Fibroblast of villous mesenchyme (primary cell): ENCODE measurements at places on chromosomes 12 and 14. TPM values are rescaled to one million over a fixed set of nuclear protein-coding genes. Genes with fewer than 3 reads are reported as not detected.
A peak's percentile ranks its signal among the peaks of the same experiment; 100 is the strongest.

- DNase-seq: peak; percentile 60
These were observed 142.4 kb downstream of the ZFP36L1 start for GRCh38 chr14:68650404-68650994.

MGP gene
- 3.5 and 10.6 TPM in 2 replicates for total RNA-seq

PTMS gene
- total RNA-seq: 150 and 167 TPM in 2 replicates

DNA sequence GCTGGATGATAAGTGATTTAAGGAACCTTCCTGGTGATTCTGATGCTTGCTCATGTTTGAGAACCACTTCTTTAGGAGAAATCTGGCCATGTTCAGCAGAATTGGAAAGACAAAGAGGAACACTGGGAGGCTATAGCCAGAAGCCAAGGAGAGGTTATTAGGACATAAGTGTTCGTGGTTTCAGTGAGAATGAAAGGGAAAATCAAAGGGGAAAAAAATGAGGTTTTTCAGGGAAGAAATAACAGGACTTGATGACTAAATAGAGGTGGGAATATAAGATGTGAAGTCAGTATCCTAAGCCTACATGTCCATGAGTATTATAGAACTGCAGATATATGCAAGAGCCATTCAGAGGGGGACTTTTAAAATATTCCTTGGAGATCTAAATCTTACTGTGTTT, 95.6 kb downstream of the DAAM1 start:
- no peak for DNase-seq

IQSEC3 gene
- under 0.01 TPM in 2 replicates for total RNA-seq

RNF31 gene
- 37.4 and 38.0 TPM in 2 replicates for total RNA-seq

- no peak for DNase-seq
These were observed 1037.1 kb downstream of the GALC start for GRCh38 chr14:86955771-86956354.

NOVA1 gene
- total RNA-seq: 1.9 and 6.9 TPM in 2 replicates

GRCh38 chr12:103024650-103025049, 67.2 kb downstream of the ASCL1 start:
- no peak for DNase-seq

TMEM121 gene
- 2.9 and 5.2 TPM in 2 replicates for total RNA-seq

DNA sequence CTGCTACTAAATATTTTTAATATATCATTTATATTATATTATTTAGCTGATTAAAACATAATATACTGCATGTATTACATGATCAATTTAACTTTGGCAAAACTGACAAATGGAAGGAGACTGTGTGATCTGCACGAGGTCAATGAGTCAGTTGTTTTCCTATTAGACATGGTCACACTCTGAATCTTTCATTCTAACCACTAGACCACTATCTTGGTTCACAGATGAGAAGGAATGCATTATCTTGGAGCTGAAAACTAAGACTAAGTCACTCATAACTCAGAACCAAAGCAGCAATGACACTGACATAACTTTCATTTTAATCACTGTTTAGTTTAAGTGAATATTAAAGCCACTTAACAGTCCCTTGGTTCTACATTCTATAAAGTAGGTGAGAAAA, 37.4 kb downstream of the GNPTAB start:
- DNase-seq: peak; percentile 53

DNA sequence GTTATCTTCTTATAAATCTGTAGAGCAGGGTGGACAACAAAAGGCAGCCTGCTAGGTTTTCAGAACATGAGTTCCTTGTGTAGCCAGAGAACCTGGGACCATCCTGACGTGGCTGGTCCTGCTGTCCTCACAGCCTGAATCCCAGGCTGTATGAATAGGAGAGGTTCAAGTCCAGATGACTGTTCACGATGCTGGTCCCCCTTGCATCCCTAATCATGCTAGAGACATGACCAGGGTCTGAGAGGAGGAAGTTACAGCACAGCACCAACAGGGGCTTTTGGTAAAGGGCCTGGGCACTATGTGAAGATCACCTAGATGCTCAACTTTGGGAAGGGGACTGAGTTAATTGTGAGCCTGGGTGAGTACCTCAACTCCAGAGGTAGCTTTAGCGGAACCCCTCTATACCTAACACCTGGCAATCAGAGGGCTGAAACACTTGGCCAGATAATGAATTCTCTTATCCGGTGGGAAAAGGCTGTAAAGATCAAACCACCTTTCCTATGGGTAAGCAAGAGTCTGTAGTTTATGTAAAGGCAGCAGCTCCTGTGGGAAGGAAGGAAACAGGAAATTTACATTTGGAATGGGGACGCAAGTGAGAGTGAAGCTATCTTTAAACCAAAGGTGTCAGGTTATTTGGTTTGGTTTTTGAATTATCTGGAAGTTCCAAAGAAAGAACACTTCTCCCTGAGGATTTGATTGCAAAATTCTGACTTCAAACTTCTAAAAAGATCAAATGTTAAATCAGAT, 112.8 kb downstream of the DAD1 start:
- no peak for DNase-seq

DNA sequence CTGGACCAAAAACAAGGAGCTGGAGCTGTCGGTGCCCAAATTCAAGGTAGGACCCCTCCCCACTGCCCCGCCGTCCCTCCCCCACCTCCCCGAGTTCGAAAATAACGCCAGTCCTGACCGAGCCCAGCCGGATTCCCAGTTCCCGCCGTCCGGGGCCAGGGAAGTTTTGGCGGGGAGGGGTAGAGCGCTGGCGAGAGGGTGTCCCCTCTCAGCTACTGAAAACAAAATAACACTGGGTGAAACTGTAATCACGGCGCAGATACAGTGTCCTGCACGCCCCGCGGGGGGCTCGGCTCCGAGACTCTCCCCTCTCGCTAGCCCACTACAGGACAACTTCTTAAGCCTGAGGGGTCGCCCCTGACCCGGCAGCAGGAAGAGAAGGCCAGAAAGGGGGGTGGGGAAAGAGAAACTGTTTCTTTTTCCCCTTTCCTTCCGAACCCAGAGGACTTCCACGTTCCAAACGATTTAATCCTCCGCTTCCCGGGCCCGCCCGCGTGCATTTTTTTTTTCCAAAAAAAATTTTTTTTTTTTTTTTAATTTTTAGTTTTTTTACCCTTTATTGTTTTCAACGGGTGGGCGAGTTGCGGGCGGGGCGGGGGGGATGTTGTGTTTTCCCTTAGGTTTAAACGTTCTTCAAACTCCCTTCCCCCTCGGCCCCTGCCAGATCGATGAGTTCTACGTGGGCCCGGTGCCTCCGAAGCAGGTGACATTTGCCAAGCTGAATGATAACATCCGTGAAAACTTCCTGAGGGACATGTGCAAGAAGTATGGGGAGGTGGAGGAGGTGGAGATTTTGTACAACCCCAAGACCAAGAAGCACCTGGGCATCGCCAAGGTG, 1.6 kb downstream of the SETD1B start:
- DNase-seq: peak; percentile 50

DNA sequence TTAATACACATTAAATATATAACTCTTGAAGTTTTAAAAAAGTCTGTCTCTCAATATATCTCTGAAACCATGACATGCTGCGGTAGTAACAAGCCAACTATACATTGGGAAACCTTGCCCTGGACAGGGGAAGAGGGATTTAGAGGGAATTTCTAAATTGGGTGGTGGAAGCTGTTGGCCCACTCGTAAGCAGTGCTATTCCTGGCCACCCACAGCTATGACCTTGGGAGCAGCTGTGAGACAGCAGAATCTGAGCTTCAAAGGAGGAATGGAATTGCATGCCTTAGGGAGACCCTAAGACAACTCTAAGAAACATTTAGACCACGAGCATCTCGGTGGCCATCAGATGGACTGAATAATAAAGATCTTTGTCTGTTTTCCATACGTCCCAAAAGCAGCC, 15.8 kb upstream of the GCH1 start:
- DNase-seq: no peak

DNA sequence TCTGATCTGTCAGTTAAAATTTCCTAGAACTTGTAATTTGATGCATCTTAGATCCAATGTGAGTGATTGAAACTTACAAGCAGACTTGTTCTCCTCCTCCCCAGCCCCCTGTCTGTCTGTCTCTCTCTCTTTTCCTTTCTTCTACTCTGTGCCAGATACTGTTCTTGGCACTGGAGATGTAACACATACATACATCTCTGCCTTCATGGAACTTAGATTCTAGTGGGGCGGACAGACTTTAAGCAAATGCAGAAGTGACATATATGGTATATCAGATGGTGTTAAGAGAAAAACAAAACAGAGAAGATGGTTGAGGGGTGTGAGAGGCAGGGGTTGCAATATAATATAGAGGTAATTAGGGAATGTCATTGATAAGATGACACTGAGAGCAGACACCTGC, 6.6 kb downstream of the CHST11 start:
- DNase-seq: no peak

- DNase-seq: no peak
These were observed 8.5 kb upstream of the KRT5 start for GRCh38 chr12:52528641-52529143.

DNA sequence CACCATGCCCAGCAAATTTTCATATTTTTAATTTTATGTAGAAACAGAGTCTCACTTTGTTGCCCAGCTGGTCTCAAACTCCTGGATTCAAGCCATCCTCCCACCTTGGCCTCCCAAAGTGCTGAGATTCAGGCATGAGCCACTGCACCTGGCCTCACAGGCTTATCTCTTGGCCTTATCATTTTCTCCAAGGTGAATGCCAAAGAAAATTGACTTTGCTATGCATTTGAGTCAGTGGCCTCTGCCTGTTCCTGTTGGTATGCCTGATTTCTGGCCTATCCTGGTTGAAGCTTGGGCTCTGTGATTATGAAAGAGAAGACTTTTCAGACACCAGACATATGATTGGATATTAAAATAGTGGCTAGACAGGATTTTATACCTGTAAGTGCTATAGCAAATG, 34.2 kb downstream of the MANSC1 start:
- no peak for DNase-seq

- no peak for DNase-seq
These were observed 278.0 kb upstream of the MIS18BP1 start for GRCh38 chr14:45531022-45531421.

MSRB3 gene
- 89.2 and 111 TPM in 2 replicates for total RNA-seq

- DNase-seq: no peak
These were observed 6.1 kb downstream of the RHOF start for GRCh38 chr12:121787063-121788025.

DNA sequence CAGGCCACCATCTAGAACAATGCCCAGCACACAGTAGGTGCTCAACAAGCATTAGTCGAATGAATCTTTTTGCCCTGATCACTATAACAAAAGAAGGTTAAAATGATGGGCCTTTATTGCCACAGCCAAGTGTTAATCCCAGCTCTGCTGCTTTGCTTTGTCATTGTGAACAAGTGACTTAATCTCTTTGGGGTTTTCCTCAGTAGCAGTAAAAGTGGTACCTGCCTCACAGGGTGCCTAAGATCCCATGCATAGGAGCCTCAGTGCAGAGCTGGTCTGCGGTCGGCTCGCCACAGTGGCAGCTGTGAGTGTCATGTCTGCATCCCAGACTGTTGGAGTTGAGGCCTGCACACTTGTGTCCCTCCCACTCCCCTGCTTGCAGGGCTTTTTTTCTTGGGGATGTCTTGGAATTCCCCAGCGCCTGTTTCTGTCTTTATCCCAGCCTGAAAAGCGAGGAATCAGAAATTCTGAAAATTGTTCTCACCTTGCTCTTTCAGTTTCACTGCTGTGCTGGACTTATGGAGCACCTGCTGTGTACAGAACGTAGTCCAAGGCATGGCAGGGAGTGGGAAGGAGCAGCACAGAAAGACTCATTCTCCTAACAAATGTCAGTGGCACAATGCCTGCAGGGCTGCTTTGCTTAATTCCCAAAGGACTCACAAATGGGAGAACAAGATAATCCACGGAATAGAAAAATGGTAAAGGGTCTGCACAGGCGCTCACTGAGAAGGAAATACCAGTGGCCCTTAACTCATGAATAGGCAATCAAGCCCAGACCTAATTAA, 90.8 kb downstream of the EML1 start:
- DNase-seq: no peak

DNA sequence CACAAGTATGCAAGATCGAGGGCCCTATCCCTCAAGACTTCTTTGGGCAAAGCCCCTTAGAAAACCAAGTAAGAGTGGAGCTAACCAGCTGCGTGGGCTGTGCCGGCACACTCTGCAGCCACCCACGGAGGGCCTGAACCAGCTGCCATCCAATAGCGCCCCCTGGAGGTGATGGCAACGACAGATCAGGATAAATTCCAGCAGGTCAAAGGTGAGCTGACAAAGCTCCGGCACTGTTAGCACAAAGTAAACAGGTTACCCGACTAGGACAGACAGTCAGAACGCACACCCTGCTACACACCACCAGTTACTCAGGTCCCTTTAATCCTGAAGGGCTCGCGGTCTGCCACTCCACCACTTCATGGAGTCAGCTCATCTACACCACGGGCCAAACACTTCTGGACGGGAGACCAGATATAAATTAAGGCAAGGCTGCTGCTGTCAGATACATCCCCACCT, 4.9 kb downstream of the ZBTB39 start:
- DNase-seq: peak; percentile 78

DNA sequence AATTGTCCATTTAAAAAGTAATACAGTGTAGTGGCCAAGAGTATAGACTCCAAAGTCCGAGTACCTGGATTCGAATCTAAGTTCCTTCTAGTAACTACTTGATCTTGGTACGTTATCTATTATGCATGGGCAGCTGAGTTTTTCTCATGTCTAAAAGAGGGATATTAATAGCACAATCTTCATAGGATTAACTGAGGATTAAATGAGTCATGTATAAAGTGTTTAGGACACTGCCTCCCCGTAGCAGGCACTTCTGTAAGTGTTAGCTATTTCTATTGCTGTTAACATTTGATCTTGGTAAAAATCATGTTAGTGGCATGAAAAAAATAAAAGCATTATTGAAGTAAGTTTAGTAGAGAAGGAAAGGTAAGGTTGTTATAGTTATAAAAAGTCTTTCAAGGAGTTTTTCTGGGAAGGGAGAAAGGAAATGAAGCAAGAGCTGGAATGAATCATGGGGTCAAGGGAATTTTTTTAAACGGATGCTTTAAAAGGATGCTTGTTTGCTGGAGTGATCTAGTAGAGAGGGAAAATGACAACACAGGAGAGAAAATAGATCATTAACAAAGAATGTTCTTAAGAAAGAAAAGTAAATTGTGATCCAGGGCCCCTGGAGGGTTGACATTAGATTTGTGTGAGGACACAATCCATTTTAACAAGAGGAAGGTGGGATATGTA, 502.2 kb upstream of the USP15 start:
- peak; percentile 37 for DNase-seq

GRCh38 chr12:104742551-104743201, 215.4 kb downstream of the SLC41A2 start:
- DNase-seq: no peak

KRT5 gene
- under 0.01 and 0.32 TPM in 2 replicates for total RNA-seq

DNA sequence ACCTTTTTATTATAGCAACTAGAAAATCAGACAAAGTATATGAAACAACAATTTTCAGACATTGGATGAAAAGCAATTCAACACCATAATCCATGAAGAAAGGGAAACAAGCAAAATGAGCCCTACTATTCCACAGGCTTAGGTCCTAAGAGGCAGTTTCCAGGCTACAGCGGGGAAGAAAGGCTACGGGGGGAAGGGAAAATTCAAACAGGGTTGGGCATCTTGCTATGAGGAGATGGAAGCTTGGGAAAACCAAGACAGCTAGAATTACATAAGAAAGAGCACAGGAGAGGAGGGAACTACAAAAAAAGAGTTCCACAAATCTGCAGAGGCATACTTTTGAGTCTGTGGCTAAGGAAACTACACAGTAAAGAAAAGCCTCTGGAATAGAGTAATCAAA, 356.0 kb upstream of the CLEC14A start:
- no peak for DNase-seq
